CD4-positive, alpha-beta T cell treated with Interleukin-17A for 1 hour (primary cell): ENCODE measurements at places on chromosomes 2 and 18.

GRCh38 chr2:15205562-15205961 lies 355.6 kb downstream of the NBAS start:
- no peak for DNase-seq

- DNase-seq: no peak
These were observed 37.4 kb upstream of the SLC9A2 start for GRCh38 chr2:102581911-102582310.

DNA sequence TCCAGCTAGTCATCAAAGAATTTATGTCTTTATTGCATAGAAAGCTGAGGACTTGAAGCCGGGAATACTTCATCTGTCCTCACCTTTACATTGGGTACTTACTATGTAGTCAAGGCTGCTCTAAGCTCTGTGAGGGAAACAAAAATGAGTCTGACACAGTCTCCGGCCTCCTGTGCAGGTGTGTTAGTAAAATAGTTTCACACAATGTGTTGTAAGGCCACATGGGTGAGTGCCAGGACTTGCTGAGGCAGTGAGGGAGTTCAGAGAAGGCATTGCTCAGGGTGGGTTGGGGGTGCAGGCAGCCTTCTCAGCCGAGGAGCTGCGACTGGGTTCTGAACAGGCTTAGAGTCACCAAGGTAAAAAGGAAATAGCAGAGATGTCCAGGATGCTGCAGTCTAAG lies 54.5 kb upstream of the SMAD2 start:
- DNase-seq: no peak

DNA sequence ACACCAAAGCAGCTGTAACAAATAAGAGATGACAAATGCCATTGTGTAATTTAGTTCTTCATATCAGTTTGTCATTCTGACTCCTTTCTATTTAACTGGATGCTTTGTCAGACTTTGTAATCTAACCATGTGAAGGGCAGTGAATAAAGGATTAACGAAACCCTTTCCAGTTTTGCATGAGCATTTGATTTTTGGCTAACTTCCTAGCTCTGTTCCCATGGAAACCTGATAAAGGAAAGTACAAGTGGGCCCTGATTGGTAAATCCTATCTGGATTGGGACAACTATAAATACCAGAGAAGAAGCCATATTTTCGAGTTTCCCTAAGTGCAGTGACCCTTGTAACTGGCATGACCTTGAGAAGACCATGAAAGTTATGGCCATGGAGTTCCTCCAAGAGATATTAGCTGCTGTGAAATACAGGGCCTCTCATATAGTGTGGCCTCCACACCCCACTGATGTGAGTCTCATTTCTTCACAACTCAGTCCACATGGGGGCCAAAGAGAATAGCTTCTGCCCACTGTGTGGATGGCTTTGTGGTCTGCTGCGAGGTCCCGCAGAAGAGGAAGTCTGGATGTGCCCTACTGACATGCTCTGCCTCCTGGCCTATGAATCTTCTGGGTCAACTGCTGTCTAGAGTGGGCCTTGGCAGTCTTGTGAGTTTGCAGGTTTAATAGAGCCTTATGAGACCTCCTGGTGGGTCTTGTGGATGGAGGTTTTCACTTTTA lies 38.2 kb upstream of the CYP1B1 start:
- DNase-seq: no peak

DNA sequence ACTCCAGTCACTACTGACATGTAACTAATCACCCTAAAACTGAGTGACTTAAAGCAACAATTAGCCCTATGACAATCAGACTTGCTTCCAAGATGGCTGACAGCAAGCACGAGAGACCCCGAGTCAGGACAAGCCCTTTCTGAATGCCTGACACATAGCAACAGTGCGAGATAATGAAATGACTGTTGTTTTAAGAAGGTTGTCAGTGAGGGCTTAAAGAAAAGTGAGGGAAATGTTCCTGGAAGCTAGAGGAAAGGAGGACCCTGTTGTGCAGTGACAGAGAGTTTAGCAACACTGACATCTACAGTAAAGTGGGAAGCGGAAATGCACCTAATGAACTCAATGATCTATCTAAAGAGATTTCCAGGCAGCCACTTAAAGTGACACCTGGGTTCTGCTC lies 163.1 kb downstream of the STK39 start:
- DNase-seq: no peak

GRCh38 chr2:52475590-52475989 lies 1292.0 kb upstream of the CHAC2 start:
- no peak for DNase-seq

DNA sequence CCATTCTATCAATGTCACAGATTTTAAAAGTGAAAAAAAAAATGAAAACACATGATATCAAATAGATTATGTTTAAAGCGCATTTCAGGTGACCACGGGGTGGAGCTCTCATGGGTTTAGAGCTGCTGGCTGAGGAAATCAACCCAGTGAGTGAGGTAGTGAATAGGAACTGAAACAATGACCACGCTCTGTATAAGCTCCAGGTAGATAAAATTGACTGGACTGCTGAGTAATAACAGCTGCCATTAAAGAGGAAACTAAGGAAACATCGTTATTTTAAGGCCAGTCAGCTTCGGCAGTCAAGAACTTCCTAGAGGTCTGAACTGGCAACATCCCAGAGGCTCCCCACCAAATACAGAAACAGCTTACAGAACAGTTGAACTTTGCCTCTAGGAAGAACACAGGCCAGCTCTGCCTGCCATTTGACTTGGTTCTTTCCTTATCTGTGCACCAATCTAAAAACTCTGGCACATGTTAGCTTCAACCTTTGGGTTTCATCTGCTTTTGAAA lies 185.9 kb downstream of the PDE1A start:
- no peak for DNase-seq

- no peak for DNase-seq
These were observed 113.7 kb downstream of the OSR1 start for GRCh38 chr2:19244460-19245363.
